ENCODE measurements at places on chromosomes 1 and 21. TPM values are rescaled to one million over a fixed set of nuclear protein-coding genes. Genes with fewer than 3 reads are reported as not detected.

- DNase-seq, result no peak
- peaks cover 8% of the 10 kb centered on the region for H3K36me3 ChIP-seq
- no peak overlapping the region for H3K4me3 ChIP-seq
- H3K27me3 ChIP-seq, result no peaks in the 10 kb centered on the region
- no peaks in the 10 kb centered on the region for H3K4me1 ChIP-seq
Measured at GRCh38 chr1:61388566-61388965, 306.2 kb downstream of the NFIA start.

Gene SLFNL1
- 2.8 TPM for total RNA-seq

Gene HSD3B2
- not detected for total RNA-seq

DNA sequence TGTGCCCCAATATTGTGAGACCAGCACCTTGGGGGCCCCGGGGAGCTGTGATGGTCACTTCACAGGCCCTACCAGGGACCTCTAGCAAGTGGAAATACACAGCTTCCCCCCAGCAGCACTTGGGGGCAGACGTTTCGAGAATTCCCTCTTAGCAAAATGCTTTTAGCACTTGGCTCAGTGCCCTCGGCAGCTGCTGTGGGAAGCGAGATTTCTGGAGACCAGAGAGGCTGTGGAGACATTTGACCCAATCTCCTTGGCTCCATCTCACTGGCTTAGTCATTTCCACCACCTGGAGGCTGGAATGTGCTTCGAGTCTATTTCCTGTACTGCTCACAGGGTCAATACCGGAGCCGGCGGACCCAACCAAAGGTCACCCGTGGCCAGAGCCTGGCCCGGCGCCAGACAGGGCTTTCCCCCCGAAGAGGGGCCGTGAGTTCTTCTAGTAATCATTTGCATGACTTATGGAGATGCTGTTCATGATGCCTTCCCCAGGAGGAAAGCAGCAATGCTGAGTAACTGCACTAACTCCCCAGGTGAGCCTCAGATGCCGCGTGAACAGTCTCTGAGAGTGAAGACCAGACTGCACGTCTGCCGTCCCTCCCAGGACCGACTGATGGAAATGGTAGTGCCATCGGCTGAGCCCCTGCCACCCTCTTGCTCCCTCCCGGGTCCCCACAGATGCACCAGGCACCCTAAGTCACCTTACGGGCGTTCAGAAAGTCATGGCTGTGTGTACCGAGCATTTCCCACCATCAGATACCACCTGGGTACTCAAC is 4.4 kb upstream of the C2CD2 start:
- no peak for DNase-seq
- no peaks in the 10 kb centered on the region for H3K36me3 ChIP-seq
- no peak overlapping the region for H3K27ac ChIP-seq
- H3K27me3 ChIP-seq, result no peaks in the 10 kb centered on the region
